Activated CD8-positive, alpha-beta memory T cell treated with anti-CD3 and anti-CD28 coated beads for 48 hours (primary cell): ENCODE measurements at places on chromosomes 3 and 15.

DNA sequence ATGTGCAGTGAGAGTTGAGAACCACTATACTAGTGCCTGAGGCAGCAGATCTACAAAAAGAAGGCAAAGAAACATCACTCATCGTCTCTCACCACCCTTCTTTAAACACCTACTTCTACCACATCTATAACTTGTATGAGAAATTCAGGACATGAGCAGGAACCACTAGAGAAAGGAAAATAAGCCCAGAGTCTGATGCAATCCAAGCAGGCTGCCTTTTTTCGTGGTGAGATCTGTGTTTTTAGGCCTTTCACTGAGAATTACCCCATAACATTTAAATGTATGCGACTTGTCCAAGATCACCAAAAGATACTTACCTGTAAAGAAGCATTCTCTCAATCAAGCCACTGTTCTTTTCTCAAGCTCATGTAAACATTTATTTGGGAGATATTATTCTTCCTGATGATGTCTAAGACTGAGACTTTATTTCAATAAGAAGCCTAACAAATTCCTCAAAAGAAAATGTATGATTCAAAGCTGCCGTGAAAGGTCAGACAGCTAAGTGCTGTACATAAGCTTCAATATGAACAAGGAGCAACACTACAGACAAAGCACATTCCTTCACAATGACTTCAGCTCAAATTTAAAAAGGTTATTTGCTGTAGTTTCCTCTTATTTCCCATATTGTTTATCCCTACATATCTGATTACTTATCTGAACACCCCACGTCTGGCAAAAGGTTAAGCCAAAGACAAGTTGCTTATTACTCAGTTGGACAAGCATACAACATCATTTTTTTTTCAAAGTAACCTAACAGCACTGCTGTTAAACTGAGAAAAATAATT is 16.5 kb downstream of the SPICE1 start:
- no peak for DNase-seq

DNA sequence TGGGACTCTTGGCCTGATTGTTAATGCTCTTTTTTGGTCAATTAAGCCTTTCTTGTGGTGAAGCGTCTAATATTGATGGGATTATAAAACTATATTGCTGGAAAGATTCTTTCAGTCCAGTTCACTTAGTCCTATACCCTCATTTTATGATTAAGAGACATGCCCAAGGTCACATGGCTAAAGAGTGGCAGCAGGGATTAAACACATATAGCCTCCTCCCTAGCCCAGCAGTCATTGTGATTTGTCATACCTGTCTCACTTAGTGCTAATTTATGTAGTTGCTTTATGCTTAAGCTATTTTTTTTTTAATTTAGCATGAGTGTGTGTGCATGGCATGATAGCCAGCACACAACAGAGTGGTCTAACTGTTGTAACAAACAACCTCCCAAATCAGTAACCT is 9.5 kb downstream of the PARP14 start:
- DNase-seq, result no peak

DNA sequence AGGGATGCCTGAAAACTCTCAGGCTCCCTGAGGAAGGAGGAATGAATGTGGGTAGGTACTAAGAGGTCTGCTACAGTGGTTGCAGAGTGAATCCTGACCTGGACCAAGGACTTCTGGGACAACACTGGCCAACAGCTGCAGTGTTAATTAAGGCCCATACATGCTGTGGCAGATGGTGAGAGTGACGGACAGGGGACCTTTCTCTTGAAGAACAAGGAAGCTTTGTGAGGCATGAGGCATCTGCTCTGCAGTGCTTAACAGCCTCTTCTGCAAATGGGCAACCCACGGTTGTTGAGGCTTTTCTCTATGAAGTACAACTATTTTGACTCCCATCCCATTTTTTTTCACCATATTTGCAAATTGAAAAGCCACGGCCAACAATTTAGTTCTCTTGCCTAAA is 26.6 kb upstream of the ACAN start:
- no peak for DNase-seq

DNA sequence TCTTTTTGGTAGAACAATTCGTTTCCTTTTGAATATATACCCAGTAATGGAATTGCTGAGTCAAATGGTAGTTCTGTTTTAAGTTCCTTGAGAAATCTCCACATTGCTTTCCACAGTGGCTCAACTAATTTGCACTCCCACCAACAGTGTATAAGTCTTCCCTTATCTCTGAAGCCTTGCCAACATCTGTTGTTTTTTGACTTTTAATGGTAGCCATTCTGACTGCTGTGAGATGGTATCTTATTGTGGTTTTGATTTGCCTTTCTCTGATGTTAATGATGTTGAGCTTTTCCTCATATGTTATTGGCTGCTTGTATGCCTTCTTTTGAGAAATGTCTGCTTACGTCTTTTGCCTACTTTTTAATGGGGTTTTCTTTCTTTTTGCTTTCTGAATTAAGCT is 270.6 kb upstream of the MEIS2 start:
- DNase-seq, result no peak

DNA sequence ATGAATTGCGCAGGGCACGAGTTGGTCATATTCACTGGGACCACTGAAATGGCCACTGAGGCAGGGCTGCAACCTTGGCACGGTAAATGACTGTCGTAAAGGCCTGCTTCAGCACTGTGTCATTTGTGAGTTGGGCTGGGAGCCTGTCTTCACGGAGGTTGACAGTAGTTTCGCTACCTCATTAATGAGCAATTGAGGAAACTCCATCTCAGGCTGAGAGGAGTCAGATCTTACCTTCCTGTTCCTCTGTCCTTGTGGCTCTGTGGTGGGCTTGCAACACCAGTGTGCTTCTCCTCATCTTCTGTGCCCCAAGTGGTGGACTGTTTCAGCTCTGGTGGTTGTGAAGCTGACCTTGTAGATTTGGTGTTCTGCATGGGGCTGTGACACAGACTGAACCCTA is 80.1 kb upstream of the EIF1B start:
- DNase-seq, result no peak

DNA sequence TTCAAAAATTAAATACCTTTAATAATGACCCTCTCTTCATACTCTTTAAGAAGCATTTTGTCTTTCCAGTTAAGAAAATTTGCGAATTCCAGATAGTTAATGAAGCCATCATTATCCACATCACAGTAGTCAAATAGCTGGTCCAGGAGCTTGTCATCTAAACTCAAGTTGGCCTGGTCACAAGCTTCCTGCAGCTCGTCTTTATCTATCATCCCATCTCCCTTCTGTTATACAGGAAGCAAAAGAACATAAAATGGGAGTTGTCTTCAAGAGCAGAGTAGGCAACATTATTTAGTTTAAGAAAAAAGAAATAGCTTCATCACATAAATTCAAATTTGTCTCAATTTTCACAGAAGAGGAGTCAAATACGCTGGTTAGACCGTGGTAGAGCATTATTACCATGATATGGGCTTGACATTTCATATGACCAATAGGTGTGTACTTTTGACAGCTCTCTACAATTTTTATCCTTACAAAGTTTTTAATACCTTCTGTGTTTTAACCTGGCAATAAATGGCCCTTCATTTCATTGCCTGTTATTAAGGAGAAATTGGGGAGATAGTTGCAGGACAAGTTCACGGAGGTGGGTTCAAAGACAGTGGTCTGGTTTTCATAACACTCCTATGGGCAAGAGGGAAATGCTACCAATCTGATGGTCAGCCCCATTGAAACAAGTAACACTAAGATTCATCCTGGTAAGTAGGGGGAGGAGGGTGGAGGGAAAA is 45.4 kb downstream of the EFHB start:
- no peak for DNase-seq

GRCh38 chr15:44193651-44194322 is 1.3 kb downstream of the FRMD5 start:
- DNase-seq, result no peak

DNA sequence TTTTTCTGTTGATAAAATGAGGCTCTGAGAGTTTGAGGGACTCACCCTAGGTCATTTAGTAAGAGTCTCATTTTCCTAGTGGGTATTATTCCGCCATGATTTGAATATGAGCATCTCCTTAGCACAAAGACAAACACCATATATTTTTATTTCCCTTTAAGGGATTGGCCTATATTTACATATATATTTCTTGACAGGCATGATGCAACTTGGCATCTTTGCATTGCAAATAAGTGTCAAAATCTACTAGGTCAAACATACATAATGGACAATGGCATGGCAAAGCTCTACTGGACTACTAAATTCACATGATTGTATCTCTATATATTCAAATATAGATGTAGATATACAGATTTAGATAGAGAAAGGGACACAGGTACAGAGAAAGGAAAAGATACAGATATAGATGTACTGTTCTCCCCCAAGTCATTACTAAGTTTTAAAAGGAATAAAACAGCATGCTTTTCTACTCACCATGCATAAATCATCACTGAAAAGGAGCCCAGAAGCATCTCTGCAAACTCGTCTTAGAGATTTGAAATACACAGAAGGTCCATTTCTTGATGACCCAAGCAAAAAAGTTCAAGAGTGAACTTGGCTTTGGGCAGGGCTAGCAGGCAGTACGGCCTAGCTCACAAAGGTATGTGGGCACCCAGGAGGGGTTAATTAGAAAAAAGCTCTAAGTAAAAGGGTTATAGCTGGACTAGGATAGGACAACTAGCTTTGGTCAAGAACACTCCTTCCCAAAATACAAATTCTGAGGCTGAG is 495.8 kb downstream of the NTRK3 start:
- no peak for DNase-seq

GRCh38 chr3:99945328-99945995 is 127.8 kb downstream of the CMSS1 start:
- DNase-seq, result no peak

DNA sequence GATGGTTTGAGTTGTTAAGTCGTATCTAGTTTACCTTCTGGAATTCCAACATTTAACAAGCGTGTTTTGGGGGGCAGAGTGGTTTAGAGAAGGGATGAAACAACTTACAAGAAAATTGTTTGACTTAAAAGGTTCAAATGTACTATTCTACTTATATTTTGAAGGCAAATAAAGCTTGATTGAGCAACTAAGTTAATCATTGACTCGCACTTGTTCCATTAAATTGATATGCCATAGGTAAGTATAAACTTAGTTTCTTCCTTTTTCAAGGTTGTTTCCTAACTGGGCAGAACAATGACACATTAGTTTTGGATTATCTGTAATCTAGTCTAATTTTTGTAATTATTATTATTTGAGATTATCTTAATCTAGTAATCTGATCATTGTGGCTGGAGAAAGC is 48.3 kb upstream of the CPNE4 start:
- DNase-seq, result no peak

DNA sequence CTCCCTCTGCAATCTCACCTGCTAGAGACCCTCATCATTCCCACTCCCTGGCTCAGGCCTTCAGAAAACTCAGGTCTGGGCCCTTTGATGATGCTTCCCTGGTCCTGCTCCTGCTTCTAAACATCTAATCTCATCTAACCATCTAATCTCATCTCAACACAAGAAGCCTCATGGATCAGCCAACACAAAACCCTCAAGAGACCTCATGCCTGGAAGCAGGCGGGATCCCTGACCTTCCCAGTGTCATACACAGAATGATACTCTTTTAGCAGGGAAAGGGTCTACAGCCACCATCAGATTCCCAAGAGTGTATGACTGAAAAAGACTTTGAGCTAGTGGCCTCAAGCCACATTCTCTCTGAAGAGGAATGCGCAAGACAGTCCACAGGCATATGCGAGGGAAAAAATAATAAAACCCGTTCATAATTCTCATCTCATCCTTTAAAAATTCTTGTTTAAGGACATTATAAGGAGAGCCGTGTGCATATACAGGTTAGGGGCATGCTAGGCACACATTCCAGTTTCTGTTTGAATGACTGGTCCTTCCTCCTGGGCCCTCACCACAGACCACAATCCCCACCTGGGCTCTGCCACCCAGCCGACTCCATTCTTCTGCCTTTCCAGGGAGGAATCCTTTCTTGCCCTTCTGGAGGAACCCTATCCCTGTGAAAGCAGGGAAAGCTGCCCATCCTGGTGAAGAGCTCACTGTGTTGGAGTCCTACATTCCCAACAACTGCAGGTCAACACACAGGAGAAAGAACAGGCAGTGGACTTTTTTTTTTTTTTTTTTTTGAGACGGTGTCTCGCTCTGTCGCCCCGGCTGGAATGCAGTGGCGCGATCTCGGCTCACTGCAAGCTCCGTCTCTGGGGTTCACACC is 2.2 kb downstream of the ZXDC start:
- DNase-seq, result no peak

GRCh38 chr3:157127268-157127667 is 32.7 kb downstream of the CCNL1 start:
- DNase-seq, result no peak

- no peak for DNase-seq
These were observed 19.4 kb downstream of the CMTM8 start for GRCh38 chr3:32257641-32258438.

DNA sequence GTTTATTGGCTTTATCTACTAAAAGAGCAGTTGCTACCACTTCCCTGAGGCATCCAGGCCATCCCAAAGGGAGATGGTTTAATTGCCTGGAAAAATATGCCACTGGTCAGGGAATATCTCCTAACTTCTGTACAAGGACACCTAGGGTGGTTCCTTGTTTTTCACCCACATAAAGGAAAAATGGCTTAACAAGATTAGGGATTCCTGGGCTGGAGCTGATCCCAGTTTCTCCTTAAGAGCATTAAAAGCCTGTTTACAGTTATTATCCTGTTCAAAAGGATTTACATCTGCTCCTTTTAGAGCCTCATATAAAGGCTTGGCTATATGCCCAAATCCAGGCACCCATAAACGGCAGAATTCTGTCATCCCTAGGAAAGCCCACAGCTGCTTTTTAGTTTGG is 70.2 kb upstream of the WNT7A start:
- no peak for DNase-seq

DNA sequence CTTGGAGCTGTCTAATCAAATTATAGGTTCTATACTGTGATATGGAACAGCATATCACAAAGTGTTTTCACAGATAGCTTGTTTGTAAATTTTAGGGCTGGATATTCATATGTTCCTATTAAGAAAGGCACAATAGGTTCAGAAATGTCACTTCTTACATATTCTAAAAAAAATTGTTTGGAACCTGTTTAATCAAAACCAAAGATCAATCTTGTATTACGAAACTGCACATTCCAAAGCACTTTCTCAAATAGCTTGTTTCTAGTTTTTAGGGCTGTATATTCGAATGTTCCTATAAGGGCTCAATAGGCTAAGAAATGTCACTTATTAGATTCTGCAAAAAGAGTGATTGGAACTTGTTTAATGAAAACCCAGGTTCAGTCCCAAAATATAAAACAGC is 67.4 kb upstream of the OSBPL11 start:
- DNase-seq, result no peak

DNA sequence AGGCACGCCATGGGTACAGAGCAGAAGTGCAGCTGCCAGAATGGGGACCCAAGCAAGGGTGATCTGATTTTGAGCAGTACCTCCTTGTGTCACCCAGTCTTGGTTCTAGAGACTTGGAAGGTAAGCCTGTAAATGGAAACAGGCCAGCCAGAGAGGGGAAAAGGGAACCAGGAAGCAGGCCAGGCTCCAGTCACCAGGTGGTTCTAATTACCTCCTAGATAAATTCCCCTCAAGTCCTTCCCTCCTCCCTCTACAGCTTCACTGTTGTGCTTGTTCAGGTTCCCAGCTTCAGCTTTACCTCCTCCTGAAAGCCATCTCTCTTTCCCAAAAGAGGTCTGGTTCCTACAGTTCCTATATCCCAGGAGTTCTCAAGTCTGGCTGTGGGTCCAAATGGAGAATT is 58.8 kb upstream of the SLC7A14 start:
- DNase-seq, result no peak

- DNase-seq, result no peak
These were observed 2.0 kb downstream of the FOXP1 start for GRCh38 chr3:71581457-71582035.
